Right renal cortex interstitium (tissue), 3 donors: ENCODE measurements at places on chromosomes 1 and 21.

- no peak for DNase-seq
These were observed at the start of gene DMBX1 for GRCh38 chr1:46489638-46490405. Gene DMBX1, plus strand, starts transcription at chr1:46489836. Its CDS starts 17,175 bp downstream, at chr1:46507011.

DNA sequence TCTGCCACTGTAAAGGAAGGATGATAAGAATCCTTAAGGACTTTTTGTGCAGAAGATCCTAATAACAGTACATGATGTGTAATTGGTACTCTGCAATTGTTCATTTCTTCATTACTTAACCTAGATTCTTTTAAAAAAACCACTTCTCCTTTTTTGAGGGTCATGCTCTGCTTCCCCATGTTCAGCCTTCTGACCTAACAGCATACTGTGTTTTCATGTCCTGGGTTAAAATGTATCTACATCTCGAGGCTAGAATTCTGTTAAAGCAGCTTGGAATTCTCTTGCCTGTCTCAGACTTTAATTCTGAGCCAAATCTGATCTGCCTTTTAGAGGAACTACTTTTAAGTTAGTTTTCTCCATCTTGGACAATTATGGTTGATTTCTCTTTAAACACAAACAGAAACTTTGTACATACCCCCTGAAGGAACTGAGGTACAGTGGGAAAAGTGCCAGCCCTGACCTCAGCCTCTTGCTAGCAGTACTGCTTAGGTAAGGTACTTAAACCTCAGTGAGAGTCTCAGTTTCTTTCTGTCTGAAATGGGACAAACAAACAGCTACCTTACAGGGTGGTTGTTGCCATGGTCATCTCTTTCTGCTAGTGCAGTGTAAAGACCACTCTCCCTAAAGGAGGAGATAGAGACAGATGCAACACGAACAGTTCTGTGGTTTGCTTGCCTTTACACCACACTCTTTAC is 103.2 kb upstream of the DYNLT5 start:
- no peak for DNase-seq

DNA sequence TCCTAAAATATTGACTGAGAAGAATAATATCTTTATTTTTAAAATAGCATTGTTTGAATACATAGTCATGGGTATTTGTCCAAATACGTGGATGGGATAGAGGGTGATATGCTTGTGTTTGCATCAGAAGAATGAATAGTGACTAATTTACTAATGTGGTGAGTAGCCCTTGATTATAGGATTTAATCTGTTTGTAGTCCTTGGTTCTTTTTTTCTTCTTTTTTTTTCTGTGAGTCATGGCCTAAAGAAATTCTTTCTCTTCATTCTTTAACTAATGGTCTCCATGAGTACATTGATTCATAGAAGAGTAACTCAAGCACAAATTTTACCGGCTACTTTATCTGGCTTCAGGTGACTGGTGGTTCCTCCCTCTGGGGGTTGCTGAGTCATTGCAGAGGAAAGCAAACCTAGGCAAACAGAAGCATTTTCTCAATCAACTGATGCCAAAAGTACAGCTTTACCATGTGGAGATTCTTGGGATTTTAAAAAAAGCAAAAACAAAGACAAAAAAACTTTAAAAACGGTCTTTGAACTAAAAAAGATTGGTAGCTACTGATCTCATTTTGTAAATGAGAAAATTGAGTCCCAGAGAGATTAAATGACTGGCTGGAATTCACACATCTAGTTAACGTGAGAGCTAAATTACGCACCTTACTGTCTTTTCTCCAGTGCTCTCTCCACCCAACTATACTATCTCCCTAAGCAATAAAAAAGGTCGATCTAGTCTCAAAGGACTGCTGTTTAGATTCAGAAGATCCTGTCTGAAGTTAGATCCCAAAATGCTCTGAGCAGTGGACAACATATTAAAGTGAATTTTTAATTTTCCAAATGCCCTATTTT is 40.5 kb downstream of the AK5 start:
- no peak for DNase-seq

DNA sequence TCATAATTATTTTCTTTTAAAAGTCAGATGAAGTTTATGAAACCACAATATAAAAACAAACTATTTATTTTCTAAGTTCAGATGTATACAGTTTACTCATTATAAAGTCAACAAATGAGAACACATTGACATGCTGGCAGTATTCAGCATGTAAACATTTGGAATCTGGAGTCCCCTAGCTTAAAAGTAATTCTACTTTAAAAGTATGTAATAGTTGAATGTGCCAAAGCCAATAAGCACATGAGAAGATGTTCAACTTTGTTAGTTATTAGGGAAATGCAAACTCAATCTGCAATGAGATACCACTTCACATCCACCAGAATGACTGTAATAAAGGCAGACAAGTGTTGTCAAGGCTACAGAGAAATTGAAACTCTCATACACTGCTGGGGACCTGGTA is 96.6 kb downstream of the RYR2 start:
- DNase-seq, result no peak

GRCh38 chr1:214650664-214651063 is 47.7 kb downstream of the CENPF start:
- DNase-seq, result no peak

DNA sequence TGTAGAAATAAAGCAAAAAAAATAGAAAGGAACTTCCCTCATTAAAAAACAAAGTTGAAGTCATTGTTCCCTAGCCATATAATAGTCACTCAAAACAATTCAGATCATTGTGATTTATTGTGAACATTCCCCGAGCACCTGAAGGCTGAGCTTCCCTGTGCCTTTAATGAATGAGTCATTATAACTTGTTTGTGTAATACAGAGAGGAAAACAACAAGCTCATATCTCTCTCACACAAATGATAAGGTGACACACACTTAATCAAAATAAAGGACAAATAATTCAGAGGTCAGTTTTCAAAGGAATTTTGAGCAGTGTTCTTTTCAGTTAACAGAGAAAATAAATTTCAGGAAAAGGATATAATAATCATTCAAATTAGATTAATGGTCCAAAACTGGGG is 326.2 kb downstream of the DUSP10 start:
- no peak for DNase-seq

GRCh38 chr21:44377201-44377921 is 23.9 kb downstream of the TRPM2 start:
- no peak for DNase-seq

GRCh38 chr21:45536301-45537081 is 5.7 kb downstream of the SLC19A1 start:
- no peak for DNase-seq

- peak; percentile 69 for DNase-seq
These were observed 49.7 kb upstream of the TSPAN2 start for GRCh38 chr1:115138973-115139372.

GRCh38 chr21:26840912-26841311 is 4.3 kb downstream of the ADAMTS1 start:
- no peak for DNase-seq

DNA sequence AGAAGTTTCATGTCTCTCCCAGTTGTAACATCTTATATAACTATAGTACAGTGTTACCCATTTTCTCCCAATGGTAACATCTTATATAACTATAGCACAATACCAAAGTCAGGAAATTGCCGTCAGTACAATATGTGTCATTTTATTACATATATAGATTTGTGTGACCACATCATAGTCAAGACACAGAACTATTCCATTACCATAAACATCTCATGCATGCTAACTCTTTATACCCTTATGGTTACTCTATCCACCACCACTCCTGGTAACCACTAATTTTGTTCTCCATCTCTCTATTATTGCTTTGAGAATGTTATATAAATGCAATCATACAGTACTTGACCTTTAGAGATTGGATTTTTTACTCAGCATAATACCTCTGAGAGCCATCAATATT is 120.7 kb downstream of the BACH1 start:
- DNase-seq, result no peak

- DNase-seq, result no peak
These were observed 9.3 kb downstream of the PLA2G2A start for GRCh38 chr1:19969898-19970660.
